ENCODE measurements at places on chromosomes 11 and 22.

GRCh38 chr11:45280449-45280848 lies 5.7 kb downstream of the SYT13 start:
- DNase-seq: no peak

GRCh38 chr11:63999349-64000025 lies 13.2 kb downstream of the OTUB1 start:
- peak; percentile 25 for DNase-seq

- no peak for DNase-seq
Observed at GRCh38 chr11:21321072-21321471, 651.7 kb downstream of the NELL1 start.

- DNase-seq: no peak
Observed at GRCh38 chr22:37625737-37626136, 13.7 kb upstream of the SH3BP1 start.

GRCh38 chr11:69286374-69287371 lies 7.3 kb upstream of the MYEOV start:
- no peak for DNase-seq

DNA sequence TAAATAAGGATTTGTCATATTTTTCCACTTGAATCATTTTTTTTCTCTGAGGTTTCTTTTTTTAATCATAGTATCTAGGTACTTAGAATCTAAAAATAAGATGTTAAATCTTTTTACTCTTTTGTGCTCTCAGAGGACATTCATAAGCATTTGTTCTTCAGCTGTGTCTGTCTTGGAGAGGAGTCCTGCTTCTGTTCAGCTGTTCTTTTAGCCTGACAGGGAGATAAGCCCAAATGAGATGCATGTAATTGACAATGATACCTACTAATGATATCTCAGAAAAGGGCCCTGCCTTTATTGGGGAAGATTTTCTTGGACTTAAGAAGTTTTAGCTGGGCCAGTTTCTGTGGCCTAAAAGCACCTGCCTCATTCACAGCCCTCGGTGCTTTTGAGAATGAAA lies 156.9 kb downstream of the NCAM1 start:
- no peak for DNase-seq
